ENCODE measurements at places on chromosomes 6 and 20.

DNA sequence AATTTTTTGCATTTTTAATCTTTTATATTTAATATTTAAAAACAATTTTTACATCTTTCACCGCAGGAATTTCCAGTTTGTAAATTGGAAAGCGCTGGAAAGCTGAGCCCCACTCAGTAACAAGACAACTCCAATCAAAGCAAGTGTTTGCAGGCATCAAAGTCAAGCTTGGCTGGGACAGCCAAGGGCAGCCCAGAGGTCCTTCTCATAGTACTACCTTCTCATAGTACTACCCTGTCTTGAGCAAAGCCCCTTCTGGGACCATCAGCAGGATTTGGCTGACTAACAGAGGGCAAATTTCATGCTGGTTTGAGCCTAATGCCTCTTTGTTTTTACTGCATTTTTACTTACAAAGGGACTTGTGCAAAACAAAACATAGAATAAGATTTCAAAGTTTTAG lies 228.3 kb downstream of the SIM1 start:
- no peak for DNase-seq

DNA sequence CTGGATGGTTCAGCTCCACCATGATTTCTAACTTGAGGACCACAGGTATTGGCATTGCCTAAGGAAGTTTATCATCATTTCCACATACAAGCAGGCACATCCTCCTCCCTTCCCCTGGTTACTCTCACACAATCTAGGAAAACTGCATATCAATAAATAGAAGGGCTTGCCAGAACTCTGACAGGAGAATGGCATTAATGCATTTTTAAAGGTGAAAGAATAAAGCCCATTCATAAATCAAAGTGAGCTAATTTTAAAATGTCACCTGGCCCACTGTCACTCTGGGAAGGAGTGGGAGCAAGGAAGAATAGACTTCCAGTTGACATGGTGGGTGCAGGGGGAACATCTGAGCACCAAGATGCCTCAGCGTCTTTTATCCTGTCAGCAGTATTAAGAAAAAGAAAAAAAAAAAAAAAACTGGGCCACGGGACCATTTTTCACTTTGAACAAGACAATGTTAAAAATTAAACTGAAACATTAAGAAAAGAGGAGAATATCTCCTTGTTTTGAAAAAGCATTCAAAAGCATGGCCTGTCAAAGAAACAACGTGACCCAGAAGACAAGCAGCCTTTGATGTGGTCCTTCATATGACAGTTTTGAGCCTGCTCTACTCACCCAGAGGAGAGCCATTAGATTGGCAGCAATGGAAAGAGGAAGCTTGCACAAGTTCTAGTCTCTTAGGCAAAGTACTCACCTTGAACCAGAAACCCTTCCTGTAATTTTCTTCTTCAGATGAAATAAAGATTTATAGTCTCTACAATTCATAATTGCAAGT lies 39.3 kb upstream of the SMLR1 start:
- DNase-seq, result no peak

DNA sequence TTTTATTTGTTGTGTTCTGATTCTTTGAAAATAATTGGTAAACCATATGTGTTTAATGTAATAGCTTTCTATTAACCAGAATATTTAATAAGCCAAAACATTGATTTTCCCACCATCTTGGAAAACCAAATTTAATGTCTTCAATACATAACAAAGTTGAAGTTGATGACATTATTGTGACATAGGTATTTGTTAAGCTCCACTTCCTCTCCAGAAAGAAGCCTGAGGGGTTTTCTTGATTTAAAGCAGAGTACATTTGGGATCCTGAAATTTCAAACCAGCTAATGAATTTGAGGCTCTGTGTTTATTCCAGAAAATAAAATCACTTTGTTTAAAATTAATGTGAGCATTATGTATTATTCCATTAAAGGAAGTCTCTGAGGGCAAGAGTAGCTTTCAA lies 106.3 kb downstream of the PERP start:
- no peak for DNase-seq

GRCh38 chr20:47792021-47792618 lies 6.8 kb upstream of the SULF2 start:
- DNase-seq, result no peak

DNA sequence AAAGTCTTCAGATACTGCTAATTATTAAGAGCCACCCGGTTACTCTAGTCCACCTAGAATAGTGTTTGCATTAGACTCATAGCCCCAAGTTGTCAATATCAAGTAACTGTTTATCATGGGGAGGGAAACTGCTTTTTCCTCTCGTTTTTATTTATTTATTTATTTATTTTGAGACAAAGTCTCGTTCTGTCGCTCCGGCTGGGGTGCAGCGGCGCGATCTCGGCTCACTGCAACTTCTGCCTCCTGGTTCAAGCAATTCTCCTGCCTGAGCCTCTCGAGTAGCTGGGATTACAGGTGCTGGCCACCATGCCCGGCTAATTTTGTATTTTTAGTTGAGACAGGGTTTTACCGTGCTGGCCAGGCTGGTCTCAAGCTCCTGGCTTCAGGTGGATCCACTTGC lies 16.1 kb upstream of the CCDC170 start:
- no peak for DNase-seq

GRCh38 chr20:56835829-56836550 lies 206.9 kb downstream of the TFAP2C start:
- DNase-seq, result no peak

GRCh38 chr6:52390361-52390727 lies 28.4 kb downstream of the PAQR8 start:
- peak; percentile 70 for DNase-seq

DNA sequence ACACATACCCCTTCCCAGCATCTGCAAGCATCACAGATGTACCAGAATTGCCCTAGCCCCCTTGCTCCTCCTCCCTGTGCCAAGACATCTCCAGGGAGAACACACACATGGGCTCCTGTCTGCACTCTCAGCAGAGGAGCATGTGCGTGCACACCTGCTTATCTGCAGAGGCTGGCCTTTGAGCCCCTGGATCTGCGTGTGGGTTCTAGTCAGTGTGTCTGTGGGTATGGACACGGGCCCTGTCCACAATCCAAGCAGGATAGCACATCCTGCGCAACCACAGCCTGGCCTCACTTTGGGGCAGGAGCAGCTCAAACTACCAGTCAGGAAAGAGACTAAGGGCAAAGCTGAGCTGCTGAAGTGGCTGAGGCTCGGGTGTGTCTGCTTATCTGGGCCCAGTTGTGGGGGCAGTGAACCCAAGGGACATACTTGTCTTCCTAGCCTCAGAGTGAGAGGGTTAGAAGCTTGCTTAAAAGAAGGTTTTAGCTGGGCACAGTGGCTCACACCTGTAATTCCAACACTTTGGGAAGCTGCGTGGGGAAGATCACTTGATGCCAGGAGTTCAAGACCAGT lies 41.0 kb downstream of the HM13 start:
- DNase-seq, result no peak

GRCh38 chr20:46694484-46694883 lies 5.2 kb upstream of the TP53RK start:
- DNase-seq, result no peak

GRCh38 chr6:120816794-120817193 lies 517.5 kb downstream of the TBC1D32 start:
- DNase-seq, result no peak

DNA sequence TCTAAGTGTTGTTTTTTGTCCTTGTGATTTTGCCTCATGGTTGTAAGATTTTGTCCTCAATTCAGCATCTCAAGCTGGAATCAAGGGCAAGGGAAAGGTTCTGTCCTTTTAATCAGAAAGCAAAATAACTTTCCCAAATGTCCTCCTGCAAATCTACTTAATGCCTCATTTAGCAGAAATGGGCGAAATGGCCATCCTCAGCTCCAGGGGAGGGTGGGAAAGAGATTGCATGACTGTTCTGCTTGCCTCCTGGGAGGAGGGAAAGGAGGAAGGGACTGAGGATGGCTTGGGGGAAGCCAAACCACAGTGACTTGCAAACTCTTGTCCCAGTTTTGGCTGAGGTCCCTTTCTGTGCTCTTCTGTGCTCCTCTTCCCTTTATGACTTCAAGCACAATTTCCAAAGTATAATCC lies 43.4 kb downstream of the TNFAIP3 start:
- DNase-seq, result no peak

- DNase-seq, result peak; percentile 74
These were observed at the start of gene TNF for GRCh38 chr6:31575335-31575901. TSS of gene TNF (plus strand) at chr6:31575565. CDS start at chr6:31575742, 177 bp downstream.

DNA sequence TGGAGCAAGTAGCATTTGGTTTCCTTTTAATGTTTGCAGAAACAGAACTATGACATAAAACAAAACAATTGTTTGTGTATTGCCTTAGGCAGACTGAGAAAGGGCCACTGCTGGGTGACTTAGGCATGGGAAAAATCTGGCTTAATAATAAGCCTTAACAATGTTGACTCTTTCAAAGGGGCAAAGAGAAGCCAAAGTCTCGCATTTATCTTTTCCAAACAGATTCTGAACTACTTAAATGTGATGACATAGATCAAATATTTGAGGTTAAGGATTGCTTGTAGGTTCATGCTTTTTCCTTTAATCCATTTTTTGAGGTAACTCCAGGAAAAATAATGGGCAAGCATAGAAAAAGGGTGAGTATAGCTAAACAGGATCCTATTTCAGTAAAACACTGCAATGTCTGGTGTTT lies 39.6 kb downstream of the ADAT2 start:
- no peak for DNase-seq

DNA sequence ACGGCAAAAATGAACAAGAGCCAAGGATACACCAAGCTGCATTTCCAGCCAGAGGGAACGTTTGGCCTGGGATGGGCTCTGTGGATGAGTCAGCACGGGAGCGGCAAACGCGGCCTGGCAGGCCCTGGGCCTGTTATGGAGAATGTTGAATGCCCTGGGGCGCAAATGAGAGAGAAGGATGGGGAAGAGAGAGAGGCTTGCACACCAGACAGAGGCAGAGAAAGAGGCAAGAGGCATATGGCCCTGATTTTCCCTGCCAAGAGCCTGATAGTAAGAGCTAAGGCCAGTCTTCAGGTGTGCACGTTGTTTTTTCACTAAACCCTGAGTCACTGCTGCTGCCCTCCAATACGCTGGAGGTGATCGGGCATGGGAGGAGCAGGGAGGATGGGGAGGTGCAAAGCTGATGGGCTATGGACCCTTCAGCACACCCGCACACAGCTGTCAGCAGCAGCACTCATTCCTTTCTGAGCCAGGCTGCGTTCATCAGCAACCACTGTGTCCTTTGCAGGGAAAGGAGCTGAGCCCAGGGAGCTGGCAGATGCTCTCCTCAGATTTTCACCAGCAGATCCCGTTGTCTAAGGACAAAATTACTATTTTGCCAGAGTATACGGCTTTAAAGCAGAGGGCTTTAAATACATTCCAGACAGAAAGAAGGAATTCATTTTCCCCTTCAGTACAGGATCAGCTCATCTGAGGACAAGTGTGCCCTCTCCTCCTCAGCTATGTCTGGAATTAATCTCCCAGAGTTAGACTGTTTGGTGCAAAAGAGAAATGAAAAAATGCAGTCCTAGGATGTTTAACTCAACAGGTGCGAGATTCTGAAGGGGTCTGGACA lies 61.7 kb upstream of the SLC22A23 start:
- DNase-seq, result no peak

DNA sequence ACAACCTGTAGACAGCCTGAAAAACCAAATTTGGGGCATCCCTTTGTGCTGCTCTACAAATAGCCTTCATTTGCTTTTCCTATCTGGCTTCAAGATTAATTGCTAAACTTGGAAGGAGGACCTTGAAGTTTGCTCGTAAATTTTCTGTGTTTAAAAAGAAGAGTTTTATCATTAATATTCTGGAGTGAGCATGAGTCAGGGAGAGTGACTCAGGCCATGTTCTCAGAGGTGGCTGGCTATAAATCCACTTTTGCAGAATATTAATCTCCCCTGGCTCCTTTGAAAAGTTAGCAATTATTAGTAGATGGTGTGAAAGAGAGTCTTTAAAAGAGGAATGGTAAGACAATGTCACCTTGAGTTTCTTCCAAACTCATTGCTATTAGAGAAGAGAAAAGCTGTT lies 91.0 kb downstream of the ANKEF1 start:
- no peak for DNase-seq

GRCh38 chr6:53728570-53729194 lies 63.1 kb upstream of the KLHL31 start:
- DNase-seq, result peak; percentile 47

DNA sequence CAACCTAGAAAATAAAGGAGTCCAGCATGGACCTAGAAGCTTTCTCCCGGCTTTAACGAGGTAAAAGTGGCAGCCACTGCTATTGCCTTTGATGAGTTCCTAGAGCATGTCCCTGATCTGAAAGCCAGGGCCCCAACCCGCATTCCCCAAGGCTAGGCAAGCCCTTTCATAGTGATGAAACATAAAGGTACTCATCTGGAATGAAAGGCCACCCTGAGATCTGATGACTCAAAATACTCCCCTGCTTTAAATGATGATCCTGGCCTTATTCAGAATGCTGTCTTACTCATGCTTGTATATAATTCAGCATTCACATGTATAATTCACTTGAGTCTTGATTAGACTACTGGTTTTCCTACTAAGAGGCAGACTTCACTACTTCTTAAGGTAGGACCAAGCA lies 21.3 kb downstream of the TTPAL start:
- DNase-seq, result no peak

DNA sequence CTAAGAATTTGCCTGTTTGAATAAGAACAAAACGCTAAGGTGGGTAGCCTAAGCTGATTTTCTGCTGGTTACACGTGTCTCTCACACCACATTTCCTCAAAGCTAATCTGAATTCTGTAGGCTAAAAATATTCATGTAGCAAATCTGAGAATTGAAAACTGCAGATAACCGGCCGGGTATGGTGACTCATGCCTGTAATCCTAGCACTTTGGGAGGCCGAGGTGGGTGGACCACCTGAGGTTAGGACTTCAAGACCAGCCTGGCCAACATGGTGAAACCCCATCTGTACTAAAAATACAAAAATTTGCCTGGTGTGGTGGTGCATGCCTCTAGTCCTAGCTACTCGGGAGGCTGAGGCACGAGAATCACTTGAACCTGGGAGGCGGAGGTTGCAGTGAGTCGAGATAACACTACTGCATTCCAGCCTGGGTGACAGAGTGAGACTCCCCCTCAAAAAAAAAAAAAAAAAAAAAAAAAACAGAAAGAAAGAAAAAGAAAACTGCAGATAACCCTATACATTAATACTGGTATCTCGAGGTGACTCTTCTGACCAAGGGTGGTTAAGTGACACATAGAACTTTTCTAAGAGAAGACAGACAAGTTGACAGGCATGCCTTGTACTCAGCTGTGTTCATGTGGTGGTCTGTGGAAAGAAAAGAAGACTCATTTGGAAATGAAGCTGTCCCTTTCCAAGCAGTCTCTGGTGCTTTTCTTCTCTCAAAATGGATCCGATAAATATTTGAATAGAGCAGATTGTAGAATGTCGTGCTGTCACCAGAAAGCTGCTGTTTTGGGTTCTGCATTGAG lies 24.7 kb upstream of the ASXL1 start:
- peak; percentile 12 for DNase-seq

DNA sequence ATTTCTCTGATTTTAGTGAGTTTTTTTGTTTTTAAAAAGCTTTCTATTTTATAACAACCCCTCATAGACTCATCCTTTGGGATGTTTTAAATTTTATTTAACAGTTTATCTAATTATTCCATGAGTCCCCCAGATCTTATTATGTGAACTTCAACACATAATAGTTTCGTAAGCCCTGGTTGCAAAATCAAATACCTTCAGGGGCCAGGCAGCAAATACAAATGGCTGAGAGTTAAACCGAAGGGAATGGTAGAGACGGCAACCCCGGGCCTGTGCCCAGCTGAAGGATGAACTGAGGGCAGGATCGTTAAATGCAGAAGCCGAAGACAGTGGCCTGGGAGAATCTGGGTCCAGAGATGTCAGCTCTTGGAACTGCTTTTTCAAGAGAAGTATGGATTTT lies 88.4 kb downstream of the RTN4IP1 start:
- no peak for DNase-seq

Measured in stimulated activated naive CD8-positive, alpha-beta T cell treated with anti-CD3 and anti-CD28 coated beads, Interleukin-15, amount 100 ng/mL, for 72 hours (primary cell).